ENCODE measurements at places on chromosomes 12 and 14.

GRCh38 chr14:34437729-34438080 lies 24.3 kb downstream of the SPTSSA start:
- no peak for DNase-seq

- DNase-seq: no peak
Measured at GRCh38 chr14:96442355-96442754, 50.4 kb downstream of the AK7 start.

GRCh38 chr12:127145929-127146789 lies 1120.8 kb upstream of the TMEM132C start:
- DNase-seq: peak; percentile 74

DNA sequence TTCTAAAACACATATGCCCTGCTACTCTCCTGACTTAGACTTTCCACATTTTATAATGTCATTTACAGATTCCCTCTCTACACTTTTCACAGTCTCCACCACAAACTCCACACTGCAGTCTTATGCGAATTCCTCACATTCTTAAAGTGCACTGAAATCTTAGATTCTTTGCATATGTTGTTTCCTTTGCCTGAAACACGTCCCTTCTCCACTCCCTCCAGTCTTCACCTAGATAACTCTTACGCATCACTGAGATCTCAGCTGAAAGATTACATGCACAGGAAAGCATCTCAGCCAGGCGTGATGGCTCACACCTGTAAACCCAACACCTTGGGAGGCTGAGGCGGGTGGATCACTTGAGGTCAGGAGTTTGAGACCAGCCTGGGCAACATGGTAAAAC lies 3.8 kb upstream of the ARHGAP9 start:
- no peak for DNase-seq

DNA sequence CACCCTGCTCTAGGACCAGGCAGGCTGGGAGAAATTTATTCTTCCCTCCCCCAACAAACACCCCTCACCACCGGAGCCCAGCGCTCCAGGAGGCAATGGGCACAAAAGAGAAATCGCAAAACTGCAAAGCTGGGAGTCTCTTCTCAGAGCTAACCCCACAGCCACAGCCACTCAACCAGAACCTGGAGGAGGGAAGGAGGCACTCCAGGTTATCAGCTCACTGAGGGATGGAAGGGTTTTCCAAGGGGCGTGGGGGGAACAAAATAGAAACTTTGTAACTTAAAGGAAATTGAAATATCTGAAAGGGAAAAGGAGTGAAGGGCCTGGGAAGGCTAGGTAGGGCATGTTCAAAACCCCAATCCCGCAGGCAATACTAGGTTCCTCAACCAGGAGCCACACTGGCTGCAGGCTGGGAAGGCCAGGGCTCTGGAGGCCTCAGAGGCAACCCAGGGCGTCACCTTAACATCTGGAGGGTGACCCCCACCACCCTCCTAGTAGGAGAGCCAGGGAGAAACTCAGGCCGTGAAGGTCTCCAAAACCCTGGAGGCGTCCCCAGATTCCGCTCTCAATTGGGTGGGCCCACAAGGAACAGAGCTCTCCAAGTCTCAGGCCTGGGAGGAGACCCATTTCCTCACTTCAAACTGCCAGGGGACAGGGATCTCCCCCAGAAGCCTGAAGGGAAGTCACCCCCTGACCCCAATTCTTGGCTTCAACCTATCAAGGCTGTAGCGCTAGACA lies 3.2 kb downstream of the KDM2B start:
- no peak for DNase-seq

- DNase-seq: no peak
Measured at GRCh38 chr12:115942346-115942745, 335.1 kb downstream of the MED13L start.

GRCh38 chr14:32256576-32256975 lies 53.5 kb upstream of the RNU6-8 start:
- no peak for DNase-seq
